Pulmonary artery endothelial cell (primary cell): ENCODE measurements at places on chromosomes 5 and 9.

DNA sequence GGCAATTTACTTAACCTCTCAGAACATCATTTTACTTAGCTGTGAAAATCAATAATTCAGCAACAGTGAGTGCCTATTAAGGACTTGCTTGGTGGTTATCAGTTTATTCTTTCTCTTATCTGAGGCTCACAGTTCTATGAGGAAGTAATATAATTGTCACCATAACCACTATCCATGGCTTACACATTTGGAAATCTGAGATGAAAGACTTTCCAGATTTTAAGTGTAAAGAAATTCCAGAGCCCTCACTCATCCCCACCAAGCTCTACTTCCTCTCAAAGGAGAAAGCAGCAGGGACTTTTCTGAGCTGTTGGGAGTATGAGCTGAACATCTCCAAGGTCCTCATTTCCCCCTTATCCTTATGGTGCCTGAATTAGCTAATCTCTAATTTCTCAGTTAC lies 321.5 kb downstream of the FBXL7 start:
- DNase-seq, result no peak

DNA sequence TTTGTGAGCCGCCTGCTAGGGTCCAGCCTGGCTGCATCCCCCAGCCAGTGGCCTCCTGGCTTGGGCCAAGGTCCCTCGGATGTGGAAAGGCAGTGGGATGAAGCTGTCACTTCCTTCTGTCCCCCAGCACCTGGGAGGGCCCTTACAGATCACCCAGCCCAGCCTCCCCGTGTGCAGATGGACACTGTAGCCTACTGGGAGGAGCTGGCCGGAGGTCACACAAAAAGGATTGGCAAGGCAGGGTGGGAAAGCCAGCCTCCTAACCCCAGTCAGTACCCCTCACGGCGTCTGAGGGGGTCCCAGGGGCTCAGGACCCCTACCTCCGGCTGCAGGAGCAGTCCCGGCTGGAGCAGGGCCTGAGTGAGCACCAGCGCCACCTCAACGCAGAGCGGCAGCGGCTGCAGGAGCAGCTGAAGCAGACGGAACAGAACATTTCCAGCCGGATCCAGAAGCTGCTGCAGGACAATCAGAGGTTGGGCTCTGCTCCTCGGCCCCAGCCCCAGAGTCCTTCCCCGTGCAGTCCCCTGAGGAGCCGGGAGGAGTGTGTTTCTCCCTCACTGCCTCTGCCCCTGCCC lies 28.3 kb downstream of the LRSAM1 start:
- DNase-seq, result no peak

- DNase-seq, result no peak
Measured at GRCh38 chr9:36141761-36142160, 5.2 kb downstream of the GLIPR2 start.

DNA sequence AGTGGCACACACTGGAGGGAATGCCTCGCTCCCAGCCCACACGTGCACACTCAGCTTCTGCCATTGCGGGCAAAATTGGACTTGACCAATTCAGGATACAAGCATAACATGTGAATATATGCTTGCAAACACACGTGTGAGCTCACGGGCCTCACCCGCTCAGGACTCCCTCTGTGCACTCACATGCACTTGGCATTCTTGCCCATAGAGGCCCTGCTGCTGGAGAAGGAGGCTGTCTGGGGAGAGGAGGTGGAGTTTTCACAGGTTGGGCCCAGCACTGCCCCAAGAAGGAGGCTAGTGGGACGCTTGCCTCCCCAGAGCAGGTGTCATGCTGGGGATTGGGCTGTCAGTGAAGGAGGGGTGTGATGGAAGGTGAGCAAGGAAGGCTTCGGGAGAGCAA lies 1.7 kb downstream of the MYMK start:
- DNase-seq, result no peak

DNA sequence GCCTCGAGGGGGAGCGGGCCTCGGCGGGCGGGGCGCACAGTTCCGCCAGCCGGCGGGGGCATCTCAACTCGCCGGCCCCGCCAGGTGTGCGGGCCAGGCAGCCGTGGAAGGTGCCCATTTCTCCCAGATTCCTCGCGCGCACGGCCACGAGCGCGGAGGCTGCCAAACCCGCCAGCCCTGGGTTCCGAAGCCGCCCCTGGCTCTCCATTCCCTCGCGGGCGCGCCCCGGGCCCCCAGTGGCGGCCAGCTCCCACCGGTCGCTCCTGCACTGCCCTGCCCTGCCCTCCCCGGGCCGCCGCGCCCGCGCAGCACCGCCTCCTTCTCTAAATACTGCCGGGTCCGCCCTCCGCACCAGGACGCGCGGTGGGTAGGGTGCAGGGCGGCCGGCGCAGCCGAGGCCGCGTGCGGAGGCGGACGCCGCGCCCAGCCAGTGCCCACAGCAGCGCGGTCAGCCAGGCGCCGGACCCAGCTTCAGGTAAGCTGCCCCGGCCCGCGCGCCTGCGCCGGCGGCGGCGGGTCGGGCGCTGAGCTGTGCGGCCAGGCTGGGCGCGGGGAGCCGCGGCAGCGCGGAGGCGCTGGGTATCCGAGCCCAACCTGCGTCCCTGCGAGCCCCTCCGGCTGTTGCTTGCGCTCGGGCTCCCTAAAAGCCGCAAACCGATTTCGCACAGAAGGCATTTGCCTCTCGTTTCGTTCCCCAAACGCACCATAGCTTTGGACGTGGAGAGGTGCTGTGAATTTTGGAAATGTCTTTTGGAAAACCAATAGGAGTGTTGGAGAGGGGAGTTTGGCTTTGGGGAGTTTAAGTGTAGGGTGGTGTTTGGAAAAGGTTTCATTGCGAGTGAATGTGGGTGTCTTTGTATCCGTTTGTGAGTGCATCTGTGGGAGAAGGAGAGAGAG lies at the start of gene TMEM171:
TMEM171 (plus strand) TSS at position 354 of the 897 bp plus-strand sequence. CDS start 2,799 bp downstream, outside the sequence.
- DNase-seq, result no peak
